Fibroblast of the aortic adventitia (primary cell): ENCODE measurements at places on chromosomes 1 and 21. TPM values are rescaled to one million over a fixed set of nuclear protein-coding genes. Genes with fewer than 3 reads are reported as not detected.

Gene SPATA46
- not detected in 2 replicates for total RNA-seq

Gene PPIAL4G
- total RNA-seq, result not detected in 2 replicates

Gene MATN1
- 0.18 and 0.25 TPM in 2 replicates for total RNA-seq

Gene KPRP
- total RNA-seq, result not detected in 2 replicates

Gene CRYZ
- total RNA-seq, result 31.4 and 51.3 TPM in 2 replicates

GRCh38 chr1:110308247-110308646 lies 30.9 kb upstream of the RBM15 start:
- peak; percentile 82 for DNase-seq

GRCh38 chr21:39675590-39675989 lies 62.9 kb downstream of the B3GALT5 start:
- no peak for DNase-seq

DNA sequence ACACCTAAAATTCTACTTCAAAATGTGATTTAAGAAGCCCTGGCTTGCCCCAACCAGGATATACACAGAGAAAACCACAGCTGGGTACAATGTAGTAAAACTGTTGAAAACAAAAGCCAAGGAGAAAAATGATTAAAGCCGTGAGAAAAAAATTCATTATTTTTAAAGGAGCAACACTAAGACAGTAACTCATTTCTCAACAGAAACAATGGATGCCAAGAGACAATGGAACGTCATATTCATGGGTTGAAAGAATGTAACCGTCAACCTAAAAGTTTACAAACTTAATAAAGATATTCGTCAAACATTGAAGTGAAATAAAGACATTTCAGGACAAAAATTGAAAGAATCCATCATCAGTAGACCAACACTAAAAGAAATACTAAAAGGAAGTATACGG lies 340.9 kb downstream of the KIF26B start:
- no peak for DNase-seq

- DNase-seq, result no peak
Observed at GRCh38 chr21:42509244-42509643, 4.4 kb upstream of the SLC37A1 start.

GRCh38 chr21:30014886-30015285 lies 75.1 kb upstream of the GRIK1 start:
- no peak for DNase-seq

- DNase-seq, result no peak
Observed at GRCh38 chr21:38468989-38469388, 29.3 kb downstream of the ERG start.

DNA sequence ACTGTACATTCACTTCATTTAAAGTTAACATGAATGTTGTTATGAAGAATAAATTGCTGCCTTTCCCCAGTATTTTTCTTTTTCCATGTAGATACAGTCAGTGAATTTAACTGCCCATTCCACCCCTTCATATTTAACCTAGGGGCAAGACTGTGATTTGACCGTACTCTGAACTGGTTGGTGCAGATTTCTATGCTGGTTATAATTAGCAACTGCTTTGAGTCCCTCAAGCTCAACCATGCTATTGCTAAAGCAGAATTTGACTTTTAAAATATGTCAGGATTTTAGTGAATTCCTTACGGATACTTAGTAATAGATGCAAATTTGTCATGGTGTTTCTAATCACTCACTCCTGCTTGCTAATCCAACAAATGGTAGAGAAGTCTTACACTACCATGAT lies 57.2 kb downstream of the IGSF5 start:
- no peak for DNase-seq

DNA sequence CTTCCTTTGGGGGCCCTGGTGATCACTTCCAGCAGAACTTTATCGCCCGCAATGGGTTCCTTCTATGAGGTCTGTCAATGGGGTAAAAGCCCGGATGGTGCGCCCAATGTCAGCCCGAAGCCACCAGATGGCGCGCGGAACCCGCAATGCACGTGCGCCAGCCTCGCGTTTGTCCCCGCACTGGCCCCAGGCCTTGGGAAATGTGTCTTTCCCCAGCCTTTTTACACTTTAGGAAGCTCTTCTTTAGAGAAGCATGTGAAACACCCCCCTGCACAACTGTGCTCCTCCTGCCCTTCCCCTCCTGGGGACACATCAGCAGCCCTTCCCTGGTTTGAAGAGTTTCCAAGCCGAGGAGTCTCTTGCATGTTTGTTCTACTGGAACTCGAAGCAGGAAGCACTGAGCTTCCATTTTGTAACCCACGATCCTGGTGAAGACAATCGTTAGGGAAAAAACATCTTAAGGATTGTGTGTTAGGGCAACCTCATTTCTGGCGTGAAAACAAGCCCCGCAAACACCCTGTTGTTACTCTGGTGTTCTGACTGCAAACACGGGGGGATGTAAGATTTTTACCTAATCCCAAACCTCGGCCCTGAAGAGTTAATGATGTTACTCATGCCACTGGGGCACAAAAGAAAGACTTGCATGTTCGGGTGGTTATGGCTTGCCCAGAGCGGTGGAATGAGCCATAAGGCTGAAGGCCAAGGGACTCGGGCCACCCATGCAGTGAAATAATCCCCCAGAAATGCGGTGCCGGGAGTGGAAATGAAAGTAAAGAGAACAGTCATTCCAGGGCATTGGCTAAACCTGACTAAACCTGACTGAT lies 20.4 kb upstream of the TARBP1 start:
- DNase-seq, result peak; percentile 93

- DNase-seq, result peak; percentile 18
Observed at GRCh38 chr1:72435025-72435424, 152.7 kb upstream of the NEGR1 start.

GRCh38 chr1:58781541-58782177 lies 2.2 kb downstream of the JUN start:
- peak; percentile 77 for DNase-seq

DNA sequence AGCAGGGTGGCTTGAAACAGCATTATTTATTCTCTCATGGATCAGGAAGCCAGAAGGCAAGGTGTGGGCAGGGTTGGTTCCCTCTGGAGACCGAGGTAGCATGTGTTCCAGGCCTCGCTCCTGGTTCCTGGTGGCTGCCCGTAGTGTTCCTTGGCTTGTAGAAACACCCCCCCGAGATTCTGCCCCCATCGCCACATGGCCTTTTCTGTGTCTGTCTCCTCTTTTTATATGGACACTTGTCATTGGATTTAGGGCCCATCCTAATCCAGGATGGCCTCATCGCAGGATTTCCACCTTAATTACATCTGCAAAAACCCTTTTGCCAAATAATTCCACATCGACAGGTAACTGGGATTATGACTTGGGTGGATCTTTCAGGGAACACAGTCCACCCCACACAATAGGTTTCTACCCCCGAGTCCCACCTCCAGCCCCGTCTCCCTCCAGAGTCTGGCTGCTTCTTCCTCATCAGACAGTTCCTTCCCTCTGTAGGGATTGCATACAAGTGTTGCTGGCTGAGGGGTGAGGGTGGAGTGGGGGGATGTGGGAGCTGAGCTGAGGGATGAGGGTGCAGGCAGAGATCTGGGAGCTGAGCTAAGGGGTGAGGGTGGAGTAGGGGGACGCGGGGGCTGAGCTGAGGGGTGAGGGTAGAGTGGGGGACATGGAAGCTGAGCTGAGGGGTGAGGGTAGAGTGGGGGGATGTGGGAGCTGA lies 12.3 kb upstream of the NPHP4 start:
- DNase-seq, result no peak

DNA sequence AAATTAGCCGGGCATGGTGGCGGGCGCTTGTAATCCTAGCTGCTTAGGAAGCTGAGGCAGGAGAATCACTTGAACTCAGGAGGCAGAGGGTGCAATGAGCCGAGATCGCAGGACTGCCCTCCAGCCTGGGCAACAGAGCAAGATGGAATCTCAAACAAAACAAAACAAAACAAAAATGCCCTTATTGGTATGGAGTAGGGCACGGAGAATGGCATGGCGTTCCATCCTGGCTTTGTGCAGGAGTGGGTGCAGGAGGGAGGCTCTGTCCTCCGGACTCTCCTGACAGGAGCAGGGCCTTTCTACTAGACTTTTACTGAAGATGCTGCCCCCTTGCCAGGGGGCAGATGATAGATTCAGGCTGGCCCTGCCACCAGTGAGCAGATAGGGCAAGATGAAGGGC lies 1.0 kb downstream of the TMEM61 start:
- DNase-seq, result no peak

- no peak for DNase-seq
Observed at GRCh38 chr1:172450524-172450885, 6.6 kb upstream of the PIGC start.

DNA sequence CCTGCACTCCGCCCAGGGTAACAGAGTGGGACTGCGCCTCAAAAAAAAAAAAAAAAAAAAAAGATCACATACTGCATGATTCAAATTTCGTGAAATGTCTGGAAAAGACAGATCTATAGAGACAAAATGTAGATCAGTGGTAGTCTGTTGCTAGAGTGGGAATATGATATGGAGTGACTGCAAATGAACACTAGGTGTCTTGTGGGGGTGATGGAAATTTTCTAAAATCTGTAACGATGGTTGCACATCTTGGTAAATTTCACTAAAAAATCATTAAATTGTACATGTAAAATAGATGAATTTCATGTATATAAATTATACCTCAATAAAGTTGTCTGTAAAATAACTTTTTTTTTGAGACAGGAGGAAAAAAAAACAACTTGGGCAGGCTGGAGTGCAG lies 5.5 kb downstream of the AIDA start:
- no peak for DNase-seq

DNA sequence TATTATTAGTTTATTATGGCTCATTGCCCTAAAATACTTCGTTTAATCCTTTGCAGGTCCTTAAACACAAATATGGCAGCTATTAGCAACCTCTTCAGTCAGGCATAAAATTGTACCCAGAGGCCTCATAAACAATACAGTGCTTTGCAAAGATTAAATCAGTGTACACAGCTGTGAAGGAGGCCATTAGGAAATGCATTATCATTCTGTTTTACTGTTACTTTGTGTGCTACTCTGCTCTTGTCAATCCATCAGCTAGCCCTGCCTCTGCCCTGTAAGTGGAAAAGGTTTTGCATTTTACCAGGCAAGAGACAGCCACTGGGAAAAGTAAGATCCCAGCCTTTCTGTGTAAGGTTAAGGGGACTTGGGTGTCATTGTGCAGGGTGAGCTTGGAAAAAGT lies 415.7 kb upstream of the DAB1 start:
- no peak for DNase-seq
